ENCODE measurements at places on chromosomes 7 and 10. TPM values are rescaled to one million over a fixed set of nuclear protein-coding genes. Genes with fewer than 3 reads are reported as not detected.

GRCh38 chr10:122237331-122237990, 33.6 kb upstream of the BTBD16 start:
- H3K36me3 ChIP-seq, result peaks cover 22% of the 10 kb centered on the region
- peaks cover 9% of the 10 kb centered on the region for H3K4me1 ChIP-seq
- no peak for DNase-seq
- H3K4me3 ChIP-seq, result no peak overlapping the region
- no peaks in the 10 kb centered on the region for H3K27me3 ChIP-seq

Gene RPS24
- total RNA-seq, result 1,546 TPM

DNA sequence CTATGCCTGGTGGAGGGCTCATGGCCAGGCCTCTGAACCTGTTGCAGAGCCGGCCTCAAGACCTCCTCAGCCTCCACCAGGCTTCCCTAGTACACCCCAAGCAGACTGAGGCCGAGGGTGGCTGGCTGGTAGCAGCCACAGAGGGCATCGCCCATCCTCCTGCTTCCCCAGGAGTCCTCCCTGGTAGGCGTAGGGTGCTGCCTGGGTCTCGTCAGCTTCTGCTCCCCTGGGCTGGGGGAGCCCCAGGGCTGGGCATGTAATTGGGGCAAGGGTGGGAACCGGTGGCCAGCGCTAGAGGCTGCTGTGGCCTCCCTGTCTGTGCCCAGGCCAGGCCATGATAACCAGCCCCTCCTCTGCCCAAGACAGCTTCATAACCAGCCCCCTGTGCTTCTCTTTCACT, 32.6 kb downstream of the TBATA start:
- no peaks in the 10 kb centered on the region for H3K27me3 ChIP-seq
- H3K4me3 ChIP-seq, result no peak overlapping the region
- H3K27ac ChIP-seq, result no peak overlapping the region

Gene CYP3A7
- total RNA-seq, result not detected

DNA sequence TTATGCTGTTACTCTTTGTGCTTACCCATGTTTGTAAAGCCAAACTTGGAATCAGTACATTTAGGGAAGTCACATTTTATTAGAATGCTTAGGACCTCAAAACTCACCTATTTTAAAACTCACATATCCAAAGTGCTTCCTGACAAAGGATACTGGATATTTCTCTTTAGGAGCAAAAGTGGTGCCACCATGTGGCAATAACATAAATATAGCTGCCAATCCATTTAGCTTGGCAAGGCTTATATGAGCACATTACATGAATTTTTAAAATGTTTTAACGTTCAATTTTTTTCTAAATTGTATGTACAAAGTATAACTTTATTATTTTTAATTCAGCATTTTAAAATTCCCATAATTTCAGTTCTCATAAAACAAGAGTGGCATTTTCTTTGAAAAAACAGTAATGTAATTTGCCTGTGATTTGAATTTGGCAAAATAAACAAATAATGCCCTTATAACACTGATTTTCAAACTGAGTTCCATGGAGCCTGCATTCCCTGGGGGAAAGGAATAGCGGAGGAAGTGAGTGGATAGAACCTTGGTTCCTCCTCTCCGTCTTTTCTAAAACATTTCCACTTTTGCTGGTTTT, 75.4 kb downstream of the HDAC9 start:
- no peak for DNase-seq
- H3K27ac ChIP-seq, result no peak overlapping the region
- no peaks in the 10 kb centered on the region for H3K4me1 ChIP-seq

DNA sequence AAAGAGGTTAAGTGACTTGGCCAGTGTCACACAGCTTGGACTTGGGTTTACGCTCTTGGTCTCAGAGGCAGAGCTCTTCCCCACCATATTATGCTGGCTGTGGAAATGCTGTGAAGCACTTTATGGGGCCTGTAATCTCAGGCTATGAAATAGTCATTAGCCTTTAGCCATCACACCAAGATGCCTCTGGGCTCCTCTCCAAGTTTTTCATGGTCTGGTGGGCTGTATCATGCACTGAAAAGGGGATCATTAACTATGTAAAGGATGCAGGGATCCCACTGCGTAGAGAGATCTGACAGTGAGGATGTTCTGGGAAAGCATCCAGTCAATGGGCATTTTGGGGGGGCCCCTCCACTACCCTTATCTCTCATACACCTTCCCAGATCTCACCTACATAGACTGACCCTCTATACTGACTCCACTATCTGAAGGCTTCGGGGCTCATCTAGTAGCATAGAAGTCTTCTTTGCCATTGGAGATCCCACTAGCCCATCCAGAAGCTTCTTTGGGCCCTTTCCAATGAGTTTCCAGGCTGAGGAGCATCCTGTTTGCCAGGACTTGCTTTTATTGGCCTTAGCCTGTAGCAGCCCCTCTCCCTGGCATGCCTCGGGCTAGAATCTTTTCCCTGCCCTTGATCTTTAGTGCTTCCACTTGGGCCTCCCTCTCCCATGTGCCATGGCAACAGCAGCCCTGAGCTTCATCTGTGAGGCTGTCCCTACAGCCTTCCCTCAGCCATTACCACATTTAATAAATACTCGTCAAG, 19.6 kb downstream of the FRMPD2 start:
- no peaks in the 10 kb centered on the region for H3K27me3 ChIP-seq
- DNase-seq, result no peak

DNA sequence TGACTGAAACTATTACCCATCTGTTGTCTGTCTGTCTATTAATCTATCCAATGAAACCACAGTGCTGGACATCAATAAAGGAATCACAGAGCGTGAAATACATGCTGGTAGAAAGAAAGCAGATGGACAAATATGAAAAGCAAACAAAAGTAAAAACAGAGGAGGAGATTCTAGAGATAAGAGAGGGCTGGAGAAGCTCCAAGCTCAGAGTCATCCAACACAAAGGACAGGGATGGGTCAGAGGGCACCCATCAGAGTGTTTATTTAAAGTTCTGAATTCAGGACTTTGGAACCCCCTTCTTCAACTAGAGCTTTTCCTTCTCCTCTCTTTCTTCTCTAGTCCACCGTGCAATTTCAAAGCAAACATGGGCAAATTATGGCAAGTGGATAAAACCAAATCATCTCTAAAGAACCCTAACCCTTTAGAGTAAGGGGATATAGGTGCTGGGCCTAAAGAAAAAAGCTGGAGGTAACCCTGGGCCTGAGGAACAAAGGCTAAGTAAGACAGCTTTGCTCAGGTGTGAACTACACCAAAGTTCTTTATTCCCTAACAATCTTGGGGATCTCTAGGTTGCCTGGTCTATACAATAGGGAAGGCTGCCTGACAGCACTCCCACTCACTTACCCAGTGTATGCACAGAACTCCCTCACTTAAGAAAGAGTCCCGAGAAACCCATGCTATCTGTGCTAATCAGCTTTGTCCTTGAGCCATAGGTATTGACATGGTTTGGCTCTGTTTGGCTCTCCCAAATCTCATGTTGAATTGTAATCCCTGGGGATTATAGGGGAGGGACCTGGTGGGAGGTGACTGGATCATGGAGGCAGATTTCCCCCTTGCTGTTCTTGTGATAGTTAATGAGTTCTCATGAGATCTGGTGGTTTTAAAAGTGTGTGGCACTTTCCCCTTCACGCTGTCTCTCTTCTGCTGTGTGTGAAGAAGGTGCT, 97.0 kb downstream of the BAMBI start:
- H3K27ac ChIP-seq, result peak overlapping the region; percentile 66
- DNase-seq, result no peak
- no peaks in the 10 kb centered on the region for H3K27me3 ChIP-seq
- no peak overlapping the region for H3K4me3 ChIP-seq

DNA sequence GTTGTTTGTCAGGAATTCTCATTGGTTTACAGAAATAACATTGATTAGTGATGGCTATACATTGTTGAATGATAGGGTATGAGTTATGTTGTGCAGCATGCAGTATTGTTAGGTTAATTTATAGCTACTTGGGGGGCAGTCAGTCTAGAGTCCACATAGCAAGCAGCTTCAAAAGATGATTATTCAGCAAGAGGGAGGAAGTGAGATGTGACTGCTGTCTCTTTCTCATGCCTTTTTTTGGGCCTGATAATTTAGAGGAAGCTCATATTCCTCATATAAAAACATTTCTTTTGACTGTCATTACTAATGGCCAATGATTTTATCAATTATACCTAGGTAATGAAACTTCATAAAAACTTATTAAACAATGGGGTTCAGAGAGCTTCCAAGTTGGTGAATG, 3.4 kb upstream of the TBRG4 start:
- DNase-seq, result no peak
- H3K27me3 ChIP-seq, result peaks cover 46% of the 10 kb centered on the region
- no peaks in the 10 kb centered on the region for H3K36me3 ChIP-seq
- peak overlapping the region; percentile 44 for H3K4me3 ChIP-seq
- H3K27ac ChIP-seq, result no peak overlapping the region
- peaks cover 22% of the 10 kb centered on the region for H3K4me1 ChIP-seq

- no peaks in the 10 kb centered on the region for H3K36me3 ChIP-seq
- no peaks in the 10 kb centered on the region for H3K4me1 ChIP-seq
- H3K27ac ChIP-seq, result peak overlapping the region; percentile 67
- no peaks in the 10 kb centered on the region for H3K27me3 ChIP-seq
- no peak for DNase-seq
Measured at GRCh38 chr10:30027057-30028005, 32.1 kb downstream of the JCAD start.

GRCh38 chr10:25818751-25819150, 115.3 kb upstream of the MYO3A start:
- DNase-seq, result no peak
- H3K27me3 ChIP-seq, result peaks cover 2% of the 10 kb centered on the region
- no peak overlapping the region for H3K4me3 ChIP-seq
- no peaks in the 10 kb centered on the region for H3K36me3 ChIP-seq
- peaks cover 16% of the 10 kb centered on the region for H3K4me1 ChIP-seq
- H3K27ac ChIP-seq, result no peak overlapping the region

DNA sequence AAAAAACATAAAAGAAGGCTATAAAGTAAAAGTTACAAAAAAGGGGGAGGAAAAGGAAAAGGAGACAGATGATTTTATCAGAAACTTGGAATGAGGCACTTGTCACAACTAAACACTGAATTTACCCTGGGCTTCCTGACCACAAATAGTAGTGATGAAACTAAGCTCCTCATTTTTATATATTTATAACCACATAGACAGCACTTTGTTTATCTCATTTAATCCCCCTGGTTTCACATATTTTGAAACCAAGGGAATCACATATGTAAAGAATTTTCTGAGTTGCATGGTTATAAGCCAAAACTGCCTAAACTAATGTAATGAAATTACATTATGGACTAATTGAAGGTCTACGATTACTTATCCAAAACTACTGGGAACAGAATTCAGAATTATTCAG, 39.6 kb upstream of the MET start:
- no peak for DNase-seq
- no peaks in the 10 kb centered on the region for H3K36me3 ChIP-seq
- no peak overlapping the region for H3K4me3 ChIP-seq
- no peak overlapping the region for H3K27ac ChIP-seq
- peaks cover 5% of the 10 kb centered on the region for H3K4me1 ChIP-seq

GRCh38 chr7:134856091-134856490, 76.7 kb downstream of the CALD1 start:
- H3K27ac ChIP-seq, result no peak overlapping the region
- no peaks in the 10 kb centered on the region for H3K27me3 ChIP-seq
- H3K4me1 ChIP-seq, result peaks cover 11% of the 10 kb centered on the region
- no peak overlapping the region for H3K4me3 ChIP-seq
- no peaks in the 10 kb centered on the region for H3K36me3 ChIP-seq

- DNase-seq, result no peak
- no peak overlapping the region for H3K27ac ChIP-seq
- no peaks in the 10 kb centered on the region for H3K36me3 ChIP-seq
- peaks cover 31% of the 10 kb centered on the region for H3K4me1 ChIP-seq
Measured at GRCh38 chr7:93018716-93019115, 99.1 kb downstream of the SAMD9 start.

DNA sequence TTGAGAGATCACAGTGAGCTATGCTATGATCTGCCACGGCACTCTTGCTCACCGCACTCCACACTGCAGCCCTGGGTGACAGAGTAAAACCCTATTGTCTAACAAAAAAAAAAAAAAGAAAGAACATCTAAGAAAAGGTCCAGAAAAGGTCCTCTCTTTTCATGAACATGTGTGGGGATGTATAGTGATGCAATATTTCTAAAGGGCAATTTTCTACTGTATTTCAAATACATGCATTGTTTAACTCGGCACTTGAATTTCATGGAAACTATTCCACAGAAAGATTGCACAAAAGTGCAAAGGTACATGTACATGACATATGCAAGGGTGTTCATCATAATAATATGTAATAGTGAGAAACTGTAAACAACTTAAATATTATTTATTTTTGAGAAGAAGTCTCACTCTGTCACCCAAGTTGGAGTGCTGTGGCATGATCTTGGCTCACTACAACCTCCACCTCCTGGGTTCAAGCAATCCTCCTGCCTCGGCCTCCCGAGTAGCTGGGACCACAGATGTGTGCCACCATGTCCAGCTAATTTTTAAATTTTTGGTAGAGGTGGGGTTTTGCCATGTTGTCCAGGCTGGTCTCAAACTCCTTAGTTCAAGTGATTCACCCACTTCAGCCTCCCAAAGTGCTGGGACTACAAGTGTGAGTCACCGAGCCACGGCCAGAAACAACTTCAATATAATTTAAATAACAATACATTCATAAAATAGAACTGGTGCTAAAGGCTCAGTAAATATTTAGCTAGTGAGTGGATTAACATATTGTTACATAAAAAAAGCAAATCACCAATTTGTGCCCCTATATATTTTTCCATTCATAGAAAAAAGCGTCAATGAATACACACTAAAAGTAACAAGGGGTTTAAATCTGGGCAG, 1.3 kb upstream of the PPRC1 start:
- H3K27ac ChIP-seq, result no peak overlapping the region
- H3K4me1 ChIP-seq, result peaks cover 34% of the 10 kb centered on the region
- no peak for DNase-seq
- no peaks in the 10 kb centered on the region for H3K27me3 ChIP-seq

- DNase-seq, result no peak
- peaks cover 25% of the 10 kb centered on the region for H3K4me1 ChIP-seq
- no peaks in the 10 kb centered on the region for H3K36me3 ChIP-seq
- no peaks in the 10 kb centered on the region for H3K27me3 ChIP-seq
Measured at GRCh38 chr7:101373812-101374614, 11.3 kb downstream of the COL26A1 start.

DNA sequence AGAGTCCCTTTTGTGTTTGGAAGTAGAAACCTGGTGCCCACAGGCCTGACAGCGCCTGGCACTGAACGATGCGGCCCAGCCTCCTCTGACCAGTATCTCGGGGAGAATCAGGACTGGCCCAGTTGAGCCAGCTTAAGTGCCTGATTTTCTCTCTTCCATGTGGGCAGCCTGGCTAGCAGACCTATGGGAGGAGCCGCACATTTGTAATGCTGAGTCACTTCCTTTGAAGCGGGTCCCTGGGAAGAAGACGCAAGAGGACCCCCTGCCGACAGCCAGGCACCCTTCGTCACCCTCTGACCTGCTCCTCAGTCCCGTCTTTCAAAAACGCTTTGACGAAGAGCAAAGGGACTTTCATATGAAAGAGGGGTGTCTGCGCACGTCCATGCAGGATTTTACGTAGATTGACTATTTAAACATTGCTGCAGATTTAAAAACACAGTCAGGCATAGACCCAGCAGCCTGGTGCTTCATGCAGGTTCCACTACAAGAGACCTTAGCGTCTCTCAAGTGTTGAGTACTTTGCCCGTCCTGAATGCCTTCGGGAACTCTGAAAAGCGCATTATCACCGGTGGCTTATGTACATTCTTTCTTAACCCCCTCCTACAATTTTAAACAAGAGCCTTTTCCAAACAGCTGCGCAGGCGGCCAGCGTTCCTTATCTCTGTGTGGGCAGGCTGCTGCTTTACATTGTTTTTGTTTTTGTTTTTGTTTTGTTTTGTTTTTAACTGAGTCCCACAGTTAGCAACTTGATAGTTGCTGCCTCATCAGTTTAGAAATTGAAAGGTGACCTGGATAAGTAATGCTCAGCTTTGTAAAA, 36.5 kb upstream of the AP5Z1 start:
- H3K36me3 ChIP-seq, result peaks cover 4% of the 10 kb centered on the region
- peaks cover 44% of the 10 kb centered on the region for H3K4me1 ChIP-seq
- DNase-seq, result peak; percentile 11
- H3K4me3 ChIP-seq, result peak overlapping the region; percentile 82

Gene ADIRF
- total RNA-seq, result not detected

Gene PRPS1L1
- not detected for total RNA-seq

Data from neural crest cell (in vitro differentiated cells).